ENCODE measurements at places on chromosomes 16 and 17.

GRCh38 chr16:1511662-1512569 is 18.8 kb downstream of the TELO2 start:
- H3K27ac ChIP-seq = no peak overlapping the region
- H3K36me3 ChIP-seq = peaks cover 8% of the 10 kb centered on the region
- H3K4me1 ChIP-seq = no peaks in the 10 kb centered on the region
- no peak for DNase-seq

DNA sequence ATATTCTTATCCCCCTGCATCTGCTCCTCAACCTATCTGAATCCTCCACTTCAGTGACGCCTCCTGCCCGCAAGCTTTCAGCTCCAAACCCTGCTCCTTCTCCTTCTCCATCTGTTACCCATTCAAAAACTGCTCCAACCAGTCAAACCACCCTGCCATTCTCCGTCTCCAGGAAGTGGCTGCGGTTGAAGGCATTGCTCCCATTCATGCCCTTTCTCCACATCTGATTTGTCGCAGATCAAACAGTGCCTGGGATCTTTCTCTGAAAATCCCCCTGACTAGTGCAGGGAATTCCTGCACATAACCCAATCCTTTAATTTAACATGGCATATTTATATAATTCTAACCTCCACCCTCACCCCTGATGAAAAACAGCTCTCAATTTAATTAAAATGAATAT is 56.3 kb downstream of the SLFN5 start:
- DNase-seq = no peak
- no peak overlapping the region for H3K27ac ChIP-seq
- H3K27me3 ChIP-seq = peaks cover 3% of the 10 kb centered on the region
- H3K36me3 ChIP-seq = peaks cover 27% of the 10 kb centered on the region
- no peaks in the 10 kb centered on the region for H3K4me1 ChIP-seq
- H3K4me3 ChIP-seq = no peak overlapping the region

DNA sequence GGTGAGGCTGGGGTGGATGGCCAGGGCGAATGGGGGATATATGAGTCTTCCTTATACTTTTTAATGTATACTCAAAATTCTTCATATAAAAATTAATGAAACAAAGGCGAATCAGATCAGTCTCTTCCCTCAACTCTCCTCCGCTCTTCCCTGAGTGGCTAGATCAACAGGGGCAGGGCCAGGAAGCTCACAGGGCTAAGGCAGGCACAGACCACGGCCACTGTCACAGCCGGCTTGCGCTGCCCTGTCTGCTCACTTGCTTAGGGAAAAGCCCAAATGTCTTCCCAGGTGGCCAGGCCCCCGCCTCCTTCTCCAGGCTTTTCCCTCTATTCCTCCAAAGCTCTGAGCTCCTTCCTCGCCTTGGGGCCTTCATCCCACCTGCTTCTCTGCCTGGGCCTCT is 6.0 kb downstream of the GRIN2C start:
- peak overlapping the region; percentile 67 for H3K4me3 ChIP-seq
- peaks cover 6% of the 10 kb centered on the region for H3K36me3 ChIP-seq
- no peak overlapping the region for H3K27ac ChIP-seq
- no peak for DNase-seq
- H3K27me3 ChIP-seq = peaks cover 30% of the 10 kb centered on the region
- H3K4me1 ChIP-seq = peaks cover 2% of the 10 kb centered on the region

DNA sequence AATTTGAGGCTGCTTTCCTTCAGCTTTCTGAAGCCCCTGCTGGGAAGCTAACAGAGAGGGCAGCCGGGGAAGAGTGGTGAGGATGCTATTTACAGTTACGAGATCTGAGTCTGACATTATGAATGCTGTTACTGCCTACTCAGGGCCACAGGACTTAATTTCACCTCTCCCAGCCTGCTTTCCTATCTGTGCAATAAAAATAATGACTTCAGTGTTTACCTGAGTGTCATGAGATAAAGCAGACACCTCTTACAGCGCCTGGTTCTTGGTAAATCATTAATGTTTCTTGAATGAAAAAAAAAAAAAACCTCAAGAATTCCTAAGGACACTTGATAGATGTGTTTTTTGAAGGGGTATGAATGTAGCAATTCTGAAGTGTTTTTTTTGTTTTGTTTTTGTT is 24.2 kb upstream of the CPHXL start:
- H3K4me1 ChIP-seq = no peaks in the 10 kb centered on the region
- peaks cover 14% of the 10 kb centered on the region for H3K36me3 ChIP-seq
- H3K27me3 ChIP-seq = peaks cover 3% of the 10 kb centered on the region
- no peak for DNase-seq
